ENCODE measurements at places on chromosomes 12 and 14. TPM values are rescaled to one million over a fixed set of nuclear protein-coding genes. Genes with fewer than 3 reads are reported as not detected.

DNA sequence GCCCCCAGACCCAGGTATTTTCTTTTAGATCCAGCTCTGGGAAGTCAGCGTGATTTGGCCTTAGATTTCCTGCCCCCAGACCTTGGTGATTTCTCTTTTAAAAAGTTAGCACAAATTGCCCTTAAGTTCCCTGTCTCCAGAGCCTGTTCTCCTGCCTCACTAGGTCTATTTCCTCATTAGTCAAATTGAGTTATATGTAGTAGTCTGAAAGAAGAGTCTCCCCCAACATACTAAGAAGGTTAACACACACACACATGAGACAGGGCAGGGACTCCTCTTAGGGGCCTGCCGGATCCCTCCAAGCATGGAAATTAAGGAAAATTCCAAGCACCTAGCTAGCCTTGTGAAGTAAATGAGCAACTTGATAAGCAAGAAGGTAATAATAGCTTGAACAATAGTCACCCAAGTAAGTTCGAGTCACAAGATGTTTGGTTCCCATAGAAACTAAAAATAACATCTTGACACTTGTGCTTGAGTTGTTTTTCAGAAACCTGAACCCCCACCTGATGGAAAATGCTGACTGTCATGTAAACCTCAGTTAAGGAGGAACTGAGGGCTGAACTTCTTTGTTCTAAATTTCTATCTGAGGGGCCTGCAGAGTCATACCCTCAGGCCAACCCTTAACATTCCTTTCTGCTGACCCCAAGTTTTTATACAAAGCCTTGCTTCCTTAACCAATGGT is 51.6 kb downstream of the CAND1 start:
- peak overlapping the region; percentile 80 for H3K27ac ChIP-seq
- H3K4me1 ChIP-seq, result peaks cover 15% of the 10 kb centered on the region
- H3K4me3 ChIP-seq, result no peak overlapping the region
- H3K27me3 ChIP-seq, result no peaks in the 10 kb centered on the region

DNA sequence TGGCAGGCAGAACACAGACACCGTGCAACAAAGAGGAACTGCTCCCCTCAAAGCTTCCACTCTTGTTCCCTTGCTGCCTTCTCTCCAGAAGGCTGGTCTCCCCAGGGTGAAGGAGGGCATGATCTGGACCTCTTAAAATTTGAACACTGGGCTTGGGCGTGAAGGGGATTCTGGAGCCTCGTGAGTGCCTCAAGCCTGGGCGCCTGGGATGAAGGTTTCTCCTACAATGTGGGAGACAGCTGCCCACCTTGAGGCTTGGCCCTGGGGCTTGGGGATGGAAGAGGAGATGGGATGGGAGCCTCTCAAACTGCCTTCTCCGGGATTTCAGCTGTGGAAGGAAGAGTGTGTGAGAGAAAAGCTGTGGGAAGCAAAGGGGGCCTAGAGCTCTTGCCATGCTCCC is 7.8 kb upstream of the RIN3 start:
- no peak overlapping the region for H3K4me3 ChIP-seq
- peaks cover 2% of the 10 kb centered on the region for H3K36me3 ChIP-seq
- no peak for DNase-seq
- no peak overlapping the region for H3K27ac ChIP-seq
- H3K27me3 ChIP-seq, result peaks cover 31% of the 10 kb centered on the region
- peaks cover 6% of the 10 kb centered on the region for H3K4me1 ChIP-seq

Gene FERMT2
- total RNA-seq, result 2.1 TPM

GRCh38 chr14:79467835-79468234 is 743.5 kb downstream of the DIO2 start:
- DNase-seq, result no peak
- no peak overlapping the region for H3K27ac ChIP-seq
- no peaks in the 10 kb centered on the region for H3K4me1 ChIP-seq

DNA sequence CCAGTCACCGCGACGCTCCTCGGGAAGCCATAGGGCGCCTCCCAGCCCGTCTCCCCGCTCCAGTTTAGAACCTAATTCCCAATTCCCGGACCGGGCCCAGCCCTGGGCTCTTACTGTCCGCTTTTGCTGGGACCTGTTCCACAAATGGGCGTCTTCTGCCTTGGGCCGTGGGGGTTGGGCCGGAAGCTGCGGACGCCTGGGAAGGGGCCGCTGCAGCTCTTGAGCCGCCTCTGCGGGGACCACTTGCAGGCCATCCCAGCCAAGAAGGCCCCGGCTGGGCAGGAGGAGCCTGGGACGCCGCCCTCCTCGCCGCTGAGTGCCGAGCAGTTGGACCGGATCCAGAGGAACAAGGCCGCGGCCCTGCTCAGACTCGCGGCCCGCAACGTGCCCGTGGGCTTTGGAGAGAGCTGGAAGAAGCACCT is 797 bp downstream of the UNG start:
- DNase-seq, result no peak
- H3K27ac ChIP-seq, result peak overlapping the region; percentile 90
- peaks cover 33% of the 10 kb centered on the region for H3K4me1 ChIP-seq
- peaks cover 24% of the 10 kb centered on the region for H3K36me3 ChIP-seq
- no peaks in the 10 kb centered on the region for H3K27me3 ChIP-seq

DNA sequence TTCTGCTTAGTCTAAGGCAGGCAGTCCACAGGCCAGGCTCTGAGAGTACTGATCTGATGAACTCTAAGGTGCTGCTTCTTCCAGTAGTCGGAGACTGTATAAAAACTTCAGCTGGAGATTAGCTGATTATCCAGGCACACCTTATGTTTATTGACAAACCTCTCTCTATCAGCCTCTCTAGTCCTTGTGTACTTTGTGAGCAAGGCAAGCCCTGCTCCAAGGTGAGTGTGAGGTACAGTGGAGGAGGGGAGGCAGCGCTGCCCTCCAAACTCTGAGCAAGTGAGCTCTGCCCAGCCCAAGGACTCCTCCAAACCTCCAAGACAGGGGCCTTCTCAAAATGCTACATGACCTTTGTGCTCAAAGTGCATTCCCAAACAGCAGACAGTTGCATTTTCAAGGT is 95.9 kb upstream of the CDKN3 start:
- no peak overlapping the region for H3K4me3 ChIP-seq
- no peaks in the 10 kb centered on the region for H3K4me1 ChIP-seq
- peaks cover 8% of the 10 kb centered on the region for H3K27me3 ChIP-seq
- no peak for DNase-seq
- H3K27ac ChIP-seq, result no peak overlapping the region

DNA sequence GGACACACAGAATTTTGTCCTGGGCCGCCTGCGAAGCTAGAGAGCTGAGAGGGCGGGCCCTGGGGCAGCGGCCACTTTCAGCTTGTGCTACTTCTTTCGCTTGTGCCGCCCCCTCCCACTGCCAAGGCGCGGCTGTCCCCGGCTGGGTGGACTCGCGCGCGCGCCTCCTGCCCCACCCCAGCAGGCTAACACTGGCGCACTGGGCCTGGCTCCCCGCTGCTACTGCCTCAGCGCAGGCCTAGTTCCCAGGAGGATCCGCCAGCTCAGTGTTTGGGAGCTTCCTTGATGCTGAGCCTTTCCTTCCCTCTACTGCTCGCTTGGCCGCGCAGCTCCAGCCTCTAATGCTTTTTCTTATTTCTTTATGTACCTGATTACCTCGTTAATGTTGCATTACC is 27.4 kb upstream of the METAP2 start:
- DNase-seq, result no peak
- peaks cover 14% of the 10 kb centered on the region for H3K27me3 ChIP-seq
- H3K4me3 ChIP-seq, result no peak overlapping the region
- H3K4me1 ChIP-seq, result no peaks in the 10 kb centered on the region

Gene ITGA7
- 1.1 TPM for total RNA-seq
